ENCODE measurements at places on chromosomes 7 and 10. TPM values are rescaled to one million over a fixed set of nuclear protein-coding genes. Genes with fewer than 3 reads are reported as not detected.

- H3K4me1 ChIP-seq: 0 out of 2 replicates have a peak, but pooled peaks cover 4% of the 10 kb centered on the region
- H3K36me3 ChIP-seq: no peaks in the 10 kb centered on the region
- no peak overlapping the region for H3K4me3 ChIP-seq
Measured at GRCh38 chr7:88243345-88243909, 23.6 kb upstream of the SRI start.

GRCh38 chr7:108152198-108152597 is 22.0 kb upstream of the LAMB4 start:
- no peaks in the 10 kb centered on the region for H3K36me3 ChIP-seq
- H3K4me1 ChIP-seq: 0 out of 2 replicates have a peak, but pooled peaks cover 7% of the 10 kb centered on the region

DNA sequence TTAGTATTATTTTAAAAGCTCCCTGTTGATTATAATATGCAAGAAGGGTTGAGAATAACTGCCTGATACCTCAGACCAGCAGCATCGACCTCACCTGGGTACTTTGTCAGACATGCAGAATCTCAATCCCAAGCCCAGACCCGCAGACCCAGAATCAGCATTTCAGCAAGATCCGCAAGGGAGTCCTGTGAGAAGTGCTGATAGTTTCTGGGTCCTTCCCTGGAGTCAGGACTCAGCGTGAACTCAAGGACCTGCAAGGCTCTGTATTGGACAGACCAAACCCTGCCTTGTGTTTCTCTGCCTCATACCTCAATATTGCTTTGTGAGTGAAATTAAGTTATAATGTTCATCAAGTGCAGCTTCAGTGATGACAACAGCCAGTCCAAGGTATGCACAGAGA is 149.5 kb upstream of the NPY start:
- no peaks in the 10 kb centered on the region for H3K36me3 ChIP-seq
- no peak overlapping the region for H3K27ac ChIP-seq
- no peaks in the 10 kb centered on the region for H3K4me1 ChIP-seq
- DNase-seq: no peak

DNA sequence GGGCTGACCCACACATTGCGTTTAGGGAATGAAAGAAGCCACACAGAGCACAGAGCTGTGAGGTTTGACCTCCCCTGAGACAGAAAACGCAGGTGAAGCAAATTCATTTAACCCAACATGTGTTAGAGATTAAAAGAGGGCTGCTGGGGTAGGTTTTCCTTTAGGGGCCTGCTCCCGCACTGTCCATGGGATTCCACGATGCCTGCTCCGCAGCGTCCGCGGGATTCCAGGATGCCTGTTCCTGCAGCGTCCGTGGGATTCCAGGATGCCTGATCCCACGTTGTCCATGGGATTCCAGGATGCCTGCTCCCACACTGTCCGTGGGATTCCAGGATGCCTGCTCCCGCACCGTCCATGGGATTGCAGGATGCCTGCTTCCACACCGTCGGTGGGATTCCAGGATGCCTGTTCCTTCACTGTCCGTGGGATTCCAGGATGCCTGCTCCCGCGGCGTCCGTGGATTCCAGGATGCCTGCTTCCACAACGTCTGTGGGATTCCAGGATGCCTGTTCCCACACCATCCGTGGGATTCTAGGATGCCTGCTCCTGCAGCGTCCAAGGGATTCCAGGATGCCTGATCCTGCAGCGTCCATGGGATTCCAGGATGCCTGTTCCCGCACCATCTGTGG is 78.7 kb downstream of the VIPR2 start:
- no peak for DNase-seq
- H3K4me3 ChIP-seq: no peak overlapping the region
- H3K27ac ChIP-seq: no peak overlapping the region
- peaks cover 9% of the 10 kb centered on the region for H3K4me1 ChIP-seq

DNA sequence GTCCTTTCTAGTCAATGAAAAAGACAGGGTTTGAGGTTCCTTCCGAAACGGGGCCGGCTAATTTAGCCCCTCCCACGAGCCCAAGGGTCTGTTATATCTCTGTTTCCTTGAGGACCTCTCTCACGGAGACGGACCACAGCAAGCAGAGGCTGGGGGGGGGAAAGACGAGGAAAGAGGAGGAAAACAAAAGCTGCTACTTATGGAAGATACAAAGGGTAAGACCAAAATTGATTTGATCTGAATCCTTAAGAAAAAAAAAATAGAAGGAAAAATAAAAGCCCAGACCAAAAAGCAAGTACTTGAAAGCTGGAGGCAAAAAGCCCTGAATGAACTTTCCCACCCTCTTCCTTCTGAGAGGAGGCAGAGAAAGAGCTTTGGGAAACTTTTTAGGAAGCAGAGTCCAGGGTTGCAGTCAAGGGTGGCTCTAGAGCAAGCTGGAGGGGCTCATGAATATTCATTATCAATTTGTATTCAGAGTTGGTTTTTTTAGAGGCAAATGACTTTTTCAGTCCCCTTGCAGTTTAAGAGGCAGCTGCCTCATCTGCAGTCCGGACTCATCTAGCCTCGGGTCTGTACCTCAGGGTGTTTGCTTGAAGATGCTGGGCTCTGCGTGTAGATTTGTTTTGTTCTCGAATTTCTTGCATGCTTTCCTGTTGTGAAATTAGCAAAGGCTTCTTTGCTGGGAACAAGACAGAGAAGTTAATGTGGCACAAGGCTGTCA is at the start of gene ENTPD1:
TSS of gene ENTPD1 (plus strand) at position 123 of the 721 bp plus-strand sequence. CDS start at position 200, 77 bp downstream.
- DNase-seq: peak; percentile 59
- H3K4me1 ChIP-seq: peaks cover 8% of the 10 kb centered on the region
- H3K27ac ChIP-seq: no peak within 1 kb of the TSS

DNA sequence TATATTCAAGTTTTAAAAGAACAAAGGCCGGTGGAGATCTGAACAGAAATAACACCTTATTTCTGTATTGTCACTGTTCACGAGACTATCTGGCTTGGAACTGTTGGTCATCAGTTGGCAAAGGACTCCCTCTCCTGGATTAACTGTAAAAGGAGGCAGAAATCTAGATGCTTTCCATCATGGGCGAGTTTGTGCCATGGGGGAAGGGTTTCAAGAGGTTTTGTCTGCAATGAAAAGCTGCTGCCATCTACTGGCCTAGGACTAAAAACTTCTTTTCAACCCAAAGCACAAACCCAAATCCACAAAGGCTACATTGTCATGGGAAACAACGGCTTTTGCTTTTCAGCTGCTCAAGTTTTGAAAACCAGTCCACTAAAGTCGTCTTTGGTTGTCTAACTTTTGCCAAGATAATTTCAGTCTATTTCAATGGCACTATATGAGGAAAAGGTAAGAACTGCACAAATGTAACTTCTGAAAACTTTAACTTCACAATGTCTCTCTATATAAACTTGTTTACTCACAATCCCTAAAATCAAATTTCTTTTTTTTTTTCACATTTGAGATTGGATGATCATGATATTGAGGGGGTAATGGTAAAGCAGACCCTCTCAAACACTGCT is 196.8 kb downstream of the SKAP2 start:
- DNase-seq: peak; percentile 97
- H3K4me1 ChIP-seq: peaks cover 6% of the 10 kb centered on the region
- H3K27ac ChIP-seq: no peak overlapping the region

DNA sequence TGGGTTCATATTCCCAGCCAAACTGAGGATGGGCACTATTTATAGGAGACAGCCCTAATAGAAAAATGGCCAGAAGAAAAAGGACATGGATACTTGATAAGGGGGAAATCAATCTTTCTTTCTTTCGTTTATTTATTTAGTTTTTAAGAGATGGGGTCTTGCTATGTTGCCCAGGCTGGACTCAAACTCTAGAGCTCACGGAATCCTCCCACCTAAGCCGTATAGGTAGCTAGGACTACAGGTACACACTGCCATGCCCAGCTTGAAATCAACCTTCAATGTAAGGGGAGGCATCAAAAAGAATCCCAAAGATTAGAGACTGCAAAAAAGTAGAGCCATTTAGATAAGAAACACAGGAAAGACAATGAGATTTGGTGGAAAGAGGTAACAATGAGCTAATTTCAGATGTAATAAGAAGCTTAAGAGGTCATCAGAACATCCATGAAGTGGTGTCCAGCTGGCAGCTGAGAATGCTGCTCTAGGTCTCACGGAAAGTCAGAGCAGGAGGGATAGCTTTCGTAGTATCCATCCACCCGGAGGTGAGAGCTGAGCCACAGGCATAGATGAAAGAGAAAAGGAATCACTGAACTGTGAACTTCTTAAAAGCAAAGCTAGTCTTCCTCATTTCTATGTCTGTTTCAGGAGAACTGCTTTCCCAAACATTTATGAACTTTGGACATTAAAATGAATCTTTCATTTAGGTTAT is 10.5 kb upstream of the ABLIM1 start:
- H3K27ac ChIP-seq: no peak overlapping the region
- no peak overlapping the region for H3K4me3 ChIP-seq
- no peaks in the 10 kb centered on the region for H3K36me3 ChIP-seq
- peaks cover 8% of the 10 kb centered on the region for H3K4me1 ChIP-seq

DNA sequence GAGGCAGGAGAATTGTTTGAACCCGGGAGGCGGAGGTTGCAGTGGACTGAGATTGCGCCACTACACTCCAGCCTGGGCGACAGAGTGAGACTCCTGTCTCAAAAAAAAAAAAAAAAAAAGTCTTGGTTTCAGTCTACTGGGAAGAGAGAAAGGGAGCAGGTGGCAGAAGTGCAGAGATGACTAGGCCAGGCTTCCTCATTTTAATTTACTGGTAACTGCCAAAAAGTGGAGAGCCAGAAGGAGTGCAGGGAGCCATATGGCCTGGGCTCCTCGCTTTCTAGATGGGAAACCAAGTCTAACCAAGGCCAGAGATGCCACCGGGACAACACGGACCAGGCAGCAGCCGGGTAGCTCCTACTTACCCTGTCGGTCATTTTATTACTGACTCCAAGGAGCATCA is 12.2 kb downstream of the SEPHS1 start:
- H3K27ac ChIP-seq: peak overlapping the region; percentile 86
- H3K36me3 ChIP-seq: peaks cover 87% of the 10 kb centered on the region
- H3K4me1 ChIP-seq: peaks cover 31% of the 10 kb centered on the region
- DNase-seq: no peak
- H3K27me3 ChIP-seq: no peaks in the 10 kb centered on the region

DNA sequence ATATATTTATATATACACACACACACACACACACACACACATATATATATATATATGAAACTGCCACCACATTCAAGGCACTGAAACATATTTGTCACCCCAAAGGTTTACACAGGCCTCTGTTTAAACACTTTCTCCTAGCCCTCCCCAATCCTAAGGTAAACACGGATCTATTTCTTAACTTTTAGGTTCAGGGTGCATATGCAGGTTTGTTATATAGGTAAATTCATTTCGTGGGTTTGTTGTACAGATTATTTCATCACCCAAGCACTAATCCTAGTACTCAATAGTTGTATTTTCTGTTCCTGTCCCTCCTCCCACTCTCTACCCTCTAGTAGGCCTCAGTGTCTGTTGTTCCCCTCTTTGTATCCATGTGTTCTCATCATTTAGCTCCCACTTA is 305.0 kb downstream of the GPR37 start:
- no peak overlapping the region for H3K4me3 ChIP-seq
- no peak overlapping the region for H3K27ac ChIP-seq
- DNase-seq: no peak
- no peaks in the 10 kb centered on the region for H3K4me1 ChIP-seq
- no peaks in the 10 kb centered on the region for H3K27me3 ChIP-seq

Gene INA
- 10.0 TPM for polyA plus RNA-seq

Data from GM23338 (cell line).